Activated T-cell treated with anti-CD3 and anti-CD28 coated beads for 4 hours (primary cell): ENCODE measurements at places on chromosomes 3 and 15.
A peak's percentile ranks its signal among the peaks of the same experiment; 100 is the strongest.

- no peak for DNase-seq
Measured at GRCh38 chr3:127915937-127916493, 983 bp downstream of the KBTBD12 start.

GRCh38 chr15:72614810-72615532, 39.5 kb upstream of the GOLGA6B start:
- no peak for DNase-seq

GRCh38 chr3:13662238-13662847, 113.4 kb downstream of the FBLN2 start:
- no peak for DNase-seq

GRCh38 chr3:3605226-3605625, 194.0 kb upstream of the LRRN1 start:
- DNase-seq = no peak

GRCh38 chr3:134922866-134923265, 127.8 kb downstream of the EPHB1 start:
- DNase-seq = no peak

- DNase-seq = no peak
Measured at GRCh38 chr3:151909681-151910405, 36.4 kb downstream of the SUCNR1 start.

- DNase-seq = no peak
Measured at GRCh38 chr15:70794596-70795310, 31.4 kb upstream of the UACA start.

- DNase-seq = no peak
Measured at GRCh38 chr15:66907826-66908743, 157.3 kb upstream of the SMAD3 start.

GRCh38 chr15:81297147-81297572, 26.8 kb downstream of the STARD5 start:
- no peak for DNase-seq

DNA sequence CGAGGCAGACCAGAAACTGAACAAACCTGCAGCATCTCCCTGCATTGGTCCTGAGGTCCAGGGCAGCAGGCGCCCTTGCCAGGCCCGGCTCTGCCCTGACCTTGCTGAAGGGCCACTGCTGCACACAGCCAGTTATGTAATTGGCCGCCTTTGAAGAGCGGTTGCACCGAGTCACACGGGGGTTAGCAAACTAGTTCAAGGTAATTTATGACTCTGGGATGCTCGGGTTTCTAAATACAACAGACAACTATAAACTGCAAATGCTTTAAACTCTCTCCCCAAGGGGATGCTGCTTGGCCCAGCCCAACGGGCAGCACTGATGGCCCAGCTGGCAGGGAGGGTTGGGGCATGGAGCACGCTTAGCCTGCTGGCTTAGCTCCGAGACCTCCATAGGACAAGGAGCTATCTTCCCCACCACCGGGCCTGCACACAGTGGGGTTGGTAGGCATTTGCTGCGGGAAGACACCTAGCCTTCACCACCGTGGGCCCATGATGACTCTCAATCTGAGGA, 60.3 kb upstream of the IQSEC1 start:
- no peak for DNase-seq

DNA sequence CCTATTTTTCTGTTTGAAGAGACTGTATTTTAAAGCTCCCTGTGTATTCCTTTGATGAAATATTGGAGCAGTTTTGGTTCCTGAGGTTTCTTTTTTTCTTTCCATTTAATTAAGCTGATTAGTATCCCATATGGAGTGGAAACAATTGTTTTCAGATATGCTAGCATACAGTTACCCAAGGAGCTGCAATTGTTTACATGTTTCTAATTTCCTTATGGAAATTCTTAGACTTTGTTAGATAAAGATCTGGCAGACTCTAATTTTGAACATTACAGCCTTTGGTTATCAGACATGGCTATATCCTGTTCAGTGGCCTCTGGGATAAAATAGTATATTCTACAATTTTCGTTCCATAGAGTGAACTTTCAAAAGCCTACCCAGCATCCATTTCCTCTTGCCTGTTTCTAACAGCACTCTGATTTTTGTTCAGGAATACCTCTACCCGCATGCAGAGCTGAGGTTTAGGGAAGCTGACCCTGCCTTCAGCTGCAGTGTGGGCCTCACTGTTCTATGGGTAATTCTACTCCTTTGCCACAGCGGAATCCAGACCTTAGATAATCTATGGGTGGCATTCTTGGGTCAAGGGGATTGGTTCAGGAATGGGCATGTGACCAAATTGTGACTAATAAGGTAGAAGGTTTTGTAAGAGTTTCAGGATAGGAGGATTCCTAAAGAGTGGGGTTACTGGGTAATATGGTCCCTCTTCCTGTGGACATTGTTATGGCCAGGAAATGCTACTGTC, 161.1 kb upstream of the ANKRD28 start:
- no peak for DNase-seq

DNA sequence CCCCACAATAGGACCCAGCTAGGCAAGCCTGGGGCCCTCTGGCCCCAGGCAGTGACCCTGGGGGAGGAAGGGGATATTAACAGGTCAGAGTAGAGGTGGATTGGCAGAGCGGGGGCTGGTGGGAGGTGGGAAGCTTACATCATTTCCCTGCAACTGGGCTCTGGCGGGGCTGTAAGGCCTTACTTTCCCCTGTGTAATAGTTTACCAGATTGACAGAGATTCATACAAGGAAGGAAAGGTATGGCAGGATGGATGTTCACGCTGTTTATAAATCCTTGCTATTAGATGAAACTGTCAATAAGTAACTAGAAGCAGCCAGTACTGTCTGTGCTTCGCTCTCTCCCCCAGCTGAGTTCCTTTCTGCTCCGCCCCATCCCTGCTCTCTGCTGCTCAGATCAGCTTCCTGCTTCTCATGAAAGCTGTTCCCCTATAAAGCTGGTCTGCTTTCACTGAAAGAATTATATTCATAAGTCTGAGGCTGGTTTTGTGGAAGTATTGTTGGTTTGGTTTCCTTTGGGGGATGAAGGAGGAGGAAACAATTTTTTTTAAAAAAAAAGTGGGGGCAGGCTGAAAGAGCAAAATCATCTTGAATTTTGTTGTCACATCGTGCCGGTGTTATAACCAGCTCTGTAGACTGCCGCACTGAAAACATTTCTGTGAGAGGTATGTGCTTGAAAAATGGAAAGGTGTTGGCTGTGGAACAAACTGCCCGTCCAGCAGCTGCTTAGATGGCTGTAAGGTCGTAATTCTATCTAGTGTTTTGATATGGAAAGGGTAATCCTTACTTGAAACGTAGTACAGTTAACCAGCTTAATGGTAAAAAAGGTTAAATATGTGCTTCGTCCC, 76.4 kb downstream of the BBX start:
- peak; percentile 17 for DNase-seq

DNA sequence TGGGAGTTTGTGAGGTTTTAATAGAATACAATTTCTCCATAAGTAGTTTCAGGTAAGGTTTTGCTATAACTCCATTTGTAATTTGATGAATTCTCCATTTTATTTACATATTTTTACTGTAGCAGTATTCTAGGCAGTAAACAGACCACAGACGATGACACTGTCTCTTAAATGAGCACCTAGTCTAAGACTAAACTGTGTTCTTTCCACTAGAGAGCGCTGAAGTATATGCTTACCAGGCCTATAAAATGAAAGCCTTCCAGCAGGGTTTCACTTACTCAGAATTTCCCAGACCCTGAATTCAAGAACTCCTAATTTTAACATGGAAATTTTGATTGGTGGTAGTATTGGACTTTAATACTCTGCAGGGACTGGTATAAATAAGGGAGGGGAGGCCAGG, 41.6 kb downstream of the POLG start:
- DNase-seq = no peak

DNA sequence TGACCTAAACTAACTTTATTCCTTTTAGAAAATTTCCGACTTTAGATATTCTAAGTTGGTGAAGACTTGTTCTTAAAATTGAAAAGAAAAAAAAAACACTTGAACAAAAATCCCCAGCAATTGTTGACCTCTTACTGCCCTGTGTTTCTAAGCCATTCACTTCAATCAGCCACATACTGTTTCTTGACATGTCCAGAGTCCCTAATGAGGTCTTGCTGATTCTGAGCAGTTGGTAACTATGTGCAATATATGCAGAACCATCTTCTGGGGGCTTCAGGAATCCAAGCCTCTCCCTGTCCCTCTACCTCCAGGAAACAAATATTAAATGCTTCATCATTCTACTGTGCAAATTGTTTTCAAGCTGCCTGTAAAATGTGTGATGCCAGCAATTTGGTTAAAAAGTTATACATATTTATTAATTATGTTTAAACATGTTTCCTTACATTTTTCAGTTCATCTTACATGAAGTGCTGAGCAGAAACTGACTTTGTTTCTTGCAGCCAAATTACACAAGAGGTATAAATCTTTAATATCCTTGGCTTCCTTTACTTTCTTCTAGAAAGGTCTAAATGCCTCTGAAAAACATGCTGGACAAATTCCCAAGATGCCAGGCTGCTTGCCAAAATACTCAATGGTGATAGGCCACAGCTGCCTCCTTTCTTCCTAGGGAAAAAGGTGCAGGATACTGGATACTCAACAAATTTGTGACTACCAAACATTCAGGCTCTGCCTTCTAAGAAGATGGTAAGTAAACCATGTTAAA, 19.8 kb upstream of the GYG1 start:
- DNase-seq = no peak

DNA sequence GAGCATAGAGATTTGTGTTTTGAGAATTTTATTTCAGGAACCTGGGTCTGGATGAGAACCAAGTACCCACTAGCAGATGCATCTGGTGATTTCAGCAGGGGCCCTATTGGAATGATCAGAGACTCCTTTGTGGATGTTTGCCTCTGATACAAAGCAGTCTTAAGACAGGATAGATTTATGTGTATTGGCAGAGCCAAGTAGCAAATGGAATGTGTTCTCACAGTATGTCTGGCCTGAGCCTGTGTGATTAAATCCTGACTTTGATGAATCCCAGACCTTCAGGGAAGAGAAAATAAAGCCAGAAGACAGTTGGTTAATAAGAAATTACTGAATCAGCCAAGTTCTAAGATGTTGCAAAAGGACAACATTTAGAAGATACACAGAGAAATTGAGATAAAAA, 755.5 kb upstream of the SEMA6D start:
- DNase-seq = no peak

- DNase-seq = no peak
Measured at GRCh38 chr3:114336857-114337256, 43.0 kb downstream of the TIGIT start.

- no peak for DNase-seq
Measured at GRCh38 chr15:62559381-62559733, 394.3 kb upstream of the C2CD4B start.

DNA sequence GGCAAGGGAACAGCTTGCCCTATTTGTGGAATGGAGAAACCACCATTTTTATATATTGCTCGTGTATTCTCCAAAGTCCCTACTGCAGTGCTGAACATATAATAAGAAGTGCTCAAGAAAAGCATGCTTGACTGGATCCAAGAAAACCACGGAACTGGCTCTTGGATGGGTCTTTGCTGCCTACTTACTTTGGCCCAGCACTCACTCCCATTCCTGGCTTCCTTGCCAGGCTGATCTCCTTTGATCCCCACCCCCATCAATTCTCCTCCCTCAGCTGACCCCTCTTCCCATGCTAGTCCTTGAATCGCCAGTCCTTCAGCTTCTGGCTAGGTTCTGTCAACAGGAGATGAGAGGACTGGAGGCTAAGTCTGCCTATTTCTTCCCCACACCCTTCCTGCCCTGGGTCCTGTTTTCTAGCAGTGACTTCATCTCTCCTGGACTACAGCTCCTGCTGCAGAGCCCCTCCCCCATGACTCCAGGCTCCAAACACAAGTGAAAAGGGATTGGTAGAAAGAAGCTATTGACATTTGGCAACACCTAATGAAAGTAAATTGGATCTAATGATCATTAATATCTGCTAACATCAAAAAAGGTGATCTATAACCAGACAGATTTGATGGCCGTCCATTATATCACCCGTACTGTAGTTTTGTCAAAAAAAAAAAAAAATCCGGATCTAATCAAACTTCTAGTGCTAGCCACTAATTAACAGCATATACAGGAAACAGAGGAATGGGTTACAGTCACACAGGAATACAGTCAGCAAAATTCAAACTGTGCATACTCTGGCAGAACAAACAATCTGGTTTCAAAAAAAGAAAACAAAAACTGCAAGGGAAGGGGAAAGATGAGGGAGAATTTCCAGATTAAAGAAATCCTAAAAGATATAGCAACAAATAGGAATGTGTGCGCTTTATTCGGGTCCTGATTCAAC, 7.8 kb downstream of the FAM240A start:
- DNase-seq = no peak

- DNase-seq = no peak
Measured at GRCh38 chr3:17175187-17175807, 290.5 kb downstream of the PLCL2 start.

DNA sequence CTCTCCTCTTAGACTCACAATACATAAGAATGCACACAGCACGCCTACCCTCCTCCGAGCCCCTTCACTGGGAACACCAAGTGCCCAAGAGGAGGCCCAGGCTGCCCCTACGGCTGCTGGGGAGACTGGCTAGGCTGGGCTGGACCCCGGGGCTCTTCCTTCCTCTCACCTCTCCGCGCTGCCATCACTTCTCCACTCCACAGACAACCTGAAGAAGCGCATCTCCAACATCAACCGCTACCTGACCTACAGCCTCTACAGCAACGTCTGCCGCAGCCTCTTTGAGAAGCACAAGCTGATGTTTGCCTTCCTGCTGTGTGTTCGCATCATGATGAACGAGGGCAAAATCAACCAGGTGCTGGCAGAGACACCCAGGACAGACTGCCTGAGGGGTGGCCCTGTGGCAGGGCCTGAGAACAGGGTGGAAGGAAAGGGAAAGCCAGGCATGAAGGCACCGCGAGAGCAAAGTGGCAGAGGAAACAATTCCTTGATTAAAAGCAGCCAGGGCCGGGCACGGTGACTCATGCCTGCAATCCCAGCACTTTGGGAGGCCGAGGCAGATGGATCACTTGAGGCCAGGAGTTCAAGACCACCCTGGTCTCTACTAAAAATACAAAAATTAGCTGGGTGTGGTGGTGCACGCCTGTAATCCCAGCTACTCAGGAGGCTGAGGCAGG, 51.6 kb downstream of the SEMA3G start:
- no peak for DNase-seq

DNA sequence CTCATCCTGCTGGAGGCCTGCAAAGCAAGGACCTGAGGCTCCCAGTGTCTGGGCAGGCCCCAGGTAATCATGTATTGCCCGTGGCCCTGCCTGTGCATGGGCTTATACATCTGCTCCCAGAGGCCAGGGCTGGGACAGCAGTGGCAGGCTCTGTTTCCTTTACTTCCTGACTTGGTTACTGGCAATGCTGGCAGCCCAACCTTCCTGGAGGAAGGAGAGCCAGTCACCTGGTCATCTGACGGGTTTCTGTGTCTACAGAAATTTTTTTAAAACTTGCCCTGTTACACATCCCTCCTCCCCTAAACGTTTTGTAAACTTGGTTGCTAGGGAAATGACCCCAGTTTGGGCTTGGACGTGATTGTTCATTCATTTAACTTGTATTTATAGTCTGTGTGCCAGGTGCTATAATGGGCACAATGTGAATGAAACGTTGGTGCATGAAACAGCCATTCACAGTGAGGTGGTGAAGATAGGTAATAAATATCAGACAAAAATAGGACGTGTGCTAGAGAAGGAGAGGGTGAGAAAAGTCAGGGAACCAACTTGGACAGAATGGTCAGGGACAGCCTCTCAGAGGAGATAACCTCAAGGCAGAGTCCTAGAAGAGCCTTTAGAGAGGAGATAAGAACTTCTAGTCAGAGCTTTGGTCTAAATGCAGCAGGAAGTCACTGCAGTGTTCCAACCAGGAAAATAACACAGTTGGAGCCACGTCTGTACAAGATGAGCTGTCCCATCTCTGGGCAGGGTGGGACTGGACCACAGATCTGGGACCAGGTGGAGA, 14.1 kb downstream of the TEX264 start:
- DNase-seq = no peak
